ENCODE measurements at places on chromosomes 2 and 18.

DNA sequence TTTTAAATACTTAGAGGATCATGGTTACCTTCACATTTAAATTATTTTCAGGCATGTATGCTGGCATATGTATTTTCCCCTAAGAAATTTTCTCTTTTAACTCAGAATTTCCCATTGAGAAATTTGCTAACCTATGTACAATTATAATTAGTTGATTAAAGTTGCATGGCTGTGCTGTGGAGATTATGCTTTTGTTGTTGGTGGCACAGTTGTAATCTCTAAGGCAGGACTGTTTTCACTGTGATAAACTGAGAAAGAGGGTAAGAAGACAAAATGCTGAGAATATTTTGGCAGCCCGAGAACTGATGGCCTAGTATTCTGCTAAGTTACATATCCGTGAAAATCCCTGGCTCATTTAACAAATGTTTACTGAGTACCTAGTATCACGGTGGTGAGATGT lies 1.4 kb downstream of the VRK2 start:
- DNase-seq: no peak

DNA sequence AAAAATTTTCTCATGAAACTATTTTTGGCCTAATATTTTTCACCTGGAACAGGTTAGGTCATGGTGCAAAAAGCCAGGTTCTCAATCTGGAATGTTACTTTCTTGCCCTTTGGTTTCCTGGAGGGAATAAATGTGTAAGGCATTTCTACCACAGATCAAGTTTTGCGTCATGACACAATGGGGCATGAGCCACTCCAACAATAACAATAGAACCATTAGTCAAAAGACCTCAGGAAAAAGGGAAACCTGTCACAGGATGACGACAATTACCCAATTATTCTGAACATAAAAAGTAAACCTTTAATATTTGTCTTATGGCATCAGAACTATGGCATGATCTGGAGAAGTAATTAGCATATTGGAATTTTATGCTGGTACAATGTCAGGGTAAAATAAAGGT lies 88.2 kb upstream of the HNRNPA3 start:
- DNase-seq: no peak

DNA sequence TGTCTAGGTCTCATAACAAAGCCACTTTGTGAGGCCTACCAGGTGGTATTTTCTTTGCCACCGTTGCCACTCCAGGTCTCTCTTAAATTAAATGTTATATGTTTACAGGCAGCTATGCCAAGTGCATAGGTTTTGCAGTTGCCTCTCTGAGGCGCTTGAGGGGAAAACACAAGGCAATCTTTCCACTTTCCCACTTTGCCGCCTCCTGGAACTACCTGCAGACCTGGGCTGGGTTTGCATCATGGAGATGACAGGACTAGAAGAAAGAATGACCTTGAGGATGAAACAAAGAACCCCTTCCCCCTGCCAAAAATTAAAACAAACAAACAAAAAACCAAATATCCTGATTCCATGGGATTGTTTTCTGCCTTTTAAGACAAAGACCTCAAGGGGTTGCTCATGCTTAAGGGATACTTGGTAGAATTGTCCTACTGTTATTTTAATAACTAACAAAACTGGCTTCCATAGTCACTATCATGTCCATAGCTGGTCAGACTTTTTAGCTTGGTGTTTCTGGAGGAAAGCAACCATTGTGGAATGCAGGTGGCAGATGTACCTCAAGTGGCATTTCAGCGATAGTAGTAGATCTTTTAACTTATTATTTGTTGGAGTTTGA lies 159.9 kb downstream of the PRPF40A start:
- DNase-seq: no peak

DNA sequence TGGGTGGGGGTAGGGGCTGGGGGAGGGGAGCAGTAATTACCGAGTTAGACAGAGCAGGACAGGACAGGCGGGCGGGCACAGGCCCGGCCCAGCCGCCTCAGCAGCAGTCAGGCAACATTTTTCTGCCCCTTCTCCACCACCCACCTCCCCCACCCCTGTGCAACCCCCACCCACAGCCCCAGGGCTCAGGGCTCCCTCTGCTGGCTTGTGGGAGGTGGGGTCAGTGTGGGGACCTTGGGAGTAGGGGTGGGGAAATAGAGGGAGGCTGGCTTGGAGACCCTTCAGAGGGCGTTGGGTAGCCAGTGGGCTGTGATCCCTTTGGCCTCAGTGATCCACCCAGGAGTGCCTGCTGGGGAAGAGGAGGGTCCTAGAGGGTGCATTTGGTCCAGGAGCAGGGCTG lies 6.4 kb downstream of the WNT6 start:
- no peak for DNase-seq

- no peak for DNase-seq
Observed at GRCh38 chr2:152875701-152876695, 157.6 kb downstream of the ARL6IP6 start.

GRCh38 chr18:22871809-22872525 lies 61.2 kb upstream of the RBBP8 start:
- DNase-seq: no peak

GRCh38 chr2:75553935-75554531 lies 6.7 kb downstream of the EVA1A start:
- DNase-seq: no peak

GRCh38 chr2:220966636-220967035 lies 605.5 kb downstream of the EPHA4 start:
- no peak for DNase-seq

- no peak for DNase-seq
Observed at GRCh38 chr18:10114717-10115463, 201.1 kb downstream of the VAPA start.

- DNase-seq: no peak
Observed at GRCh38 chr2:6972067-6972710, 55.0 kb downstream of the RNF144A start.

- no peak for DNase-seq
Observed at GRCh38 chr2:207151048-207151447, 14.7 kb downstream of the KLF7 start.

- no peak for DNase-seq
Observed at GRCh38 chr2:160606341-160606740, 112.7 kb upstream of the RBMS1 start.

- no peak for DNase-seq
Observed at GRCh38 chr2:190404487-190404886, 3.7 kb upstream of the MFSD6 start.

Measured in activated T-helper 1 cell treated with Interleukin-2 at 50 U/mL for 16 hours (primary cell).